Temporal lobe (tissue), 4 donors: ENCODE measurements at places on chromosomes 2 and 18. TPM values are rescaled to one million over a fixed set of nuclear protein-coding genes. Genes with fewer than 3 reads are reported as not detected.

CCT7 gene
- total RNA-seq: 153 TPM

GALNT1 gene
- 47.7 TPM for total RNA-seq

CEP68 gene
- 48.2 TPM for total RNA-seq

CCDC148 gene
- total RNA-seq: 16.7 TPM

C2orf15 gene
- total RNA-seq: 2.5 TPM

TLX2 gene
- not detected for total RNA-seq

IL37 gene
- total RNA-seq: not detected

EPB41L3 gene
- total RNA-seq: 39.3 TPM

TNFAIP6 gene
- 0.25 TPM for total RNA-seq

FOXD4L1 gene
- 0.25 TPM for total RNA-seq
